ENCODE measurements at places on chromosomes 2 and 18.
A peak's percentile ranks its signal among the peaks of the same experiment; 100 is the strongest.

DNA sequence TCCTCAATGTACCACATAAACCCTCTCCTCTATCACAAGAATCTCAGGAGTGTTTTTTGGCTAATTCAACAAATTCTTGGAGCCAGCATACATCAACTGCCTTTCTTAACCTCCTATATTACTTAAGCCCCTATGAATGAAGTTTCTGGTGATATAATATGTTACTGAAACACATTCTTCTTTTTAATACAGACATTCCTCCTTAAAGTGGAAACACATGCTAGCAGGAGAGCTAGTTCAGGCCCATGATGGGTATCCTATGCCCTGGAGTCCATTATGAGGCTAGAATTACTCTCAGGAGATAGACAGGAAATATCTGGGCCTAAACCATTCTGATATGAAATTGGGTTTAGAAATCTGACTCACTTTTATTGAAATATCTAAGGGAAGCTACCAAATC, 26.6 kb upstream of the RMDN2 start:
- DNase-seq: no peak

DNA sequence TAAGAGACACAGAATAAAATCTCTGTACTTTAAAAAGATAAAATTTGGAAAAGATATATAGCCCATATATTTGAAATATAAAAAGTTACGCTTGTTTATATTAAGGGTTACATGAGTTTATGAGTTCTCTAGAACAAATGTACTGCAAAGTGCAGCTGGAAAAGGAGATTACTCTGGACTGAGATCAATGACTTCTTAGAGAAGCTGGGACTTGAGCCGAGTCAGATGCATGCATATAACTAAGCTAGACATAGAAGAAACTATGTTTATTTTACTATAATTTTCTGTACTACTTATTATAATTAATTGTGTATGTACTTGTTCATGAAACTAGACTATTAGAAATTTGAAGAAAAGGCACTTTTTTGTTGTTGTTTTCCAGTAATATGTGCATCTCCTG, 170.3 kb upstream of the NXPH2 start:
- no peak for DNase-seq

- no peak for DNase-seq
Measured at GRCh38 chr18:26335156-26335555, 108.9 kb downstream of the TAF4B start.

DNA sequence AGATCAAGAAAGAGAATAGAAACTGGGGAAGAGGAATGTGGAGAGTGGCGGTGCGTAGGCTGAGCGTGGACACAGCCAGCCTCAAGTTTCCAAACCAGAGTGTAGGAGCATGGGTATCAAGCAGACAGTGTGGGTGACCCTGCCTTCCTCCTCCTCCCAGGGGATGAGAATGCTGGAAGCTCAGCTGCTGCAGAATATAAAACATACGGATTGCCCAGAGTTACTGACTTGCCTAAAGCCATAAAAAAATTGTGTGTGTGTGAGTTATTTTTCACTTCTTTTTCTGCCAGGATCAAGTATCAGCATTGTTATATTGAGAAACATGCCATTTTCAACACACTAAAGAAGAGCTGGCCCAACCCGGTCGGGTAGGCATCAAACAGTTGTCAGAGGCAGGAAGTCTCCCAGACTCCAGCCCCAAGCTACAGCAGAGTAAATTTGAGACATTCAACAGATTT, 333.3 kb upstream of the ACVR2A start:
- no peak for DNase-seq

- DNase-seq: peak; percentile 54
Measured at GRCh38 chr2:134173338-134174016, 80.4 kb upstream of the MGAT5 start.

GRCh38 chr2:26691881-26692278, 642 bp upstream of the KCNK3 start:
- no peak for DNase-seq

DNA sequence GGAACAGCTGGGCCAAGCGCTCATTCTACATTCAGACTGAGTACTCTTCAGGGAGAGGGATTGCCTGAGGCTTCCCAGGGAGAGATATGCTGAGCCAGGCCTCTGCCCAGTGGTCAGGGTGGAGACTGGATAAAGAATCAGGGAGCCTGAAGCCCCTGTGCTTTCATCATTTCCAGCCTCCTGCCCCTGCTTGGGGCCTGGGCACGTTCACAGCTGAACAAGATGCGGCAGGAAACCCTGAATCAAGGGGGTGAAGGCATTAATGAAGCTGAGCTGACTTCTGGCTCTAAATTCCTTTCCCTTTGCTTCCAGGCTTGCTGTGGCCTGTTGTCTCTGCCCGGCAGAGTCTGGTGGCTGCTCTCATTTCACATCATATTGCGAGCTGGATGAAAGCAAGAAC, 35.0 kb downstream of the RPL37A start:
- DNase-seq: no peak

DNA sequence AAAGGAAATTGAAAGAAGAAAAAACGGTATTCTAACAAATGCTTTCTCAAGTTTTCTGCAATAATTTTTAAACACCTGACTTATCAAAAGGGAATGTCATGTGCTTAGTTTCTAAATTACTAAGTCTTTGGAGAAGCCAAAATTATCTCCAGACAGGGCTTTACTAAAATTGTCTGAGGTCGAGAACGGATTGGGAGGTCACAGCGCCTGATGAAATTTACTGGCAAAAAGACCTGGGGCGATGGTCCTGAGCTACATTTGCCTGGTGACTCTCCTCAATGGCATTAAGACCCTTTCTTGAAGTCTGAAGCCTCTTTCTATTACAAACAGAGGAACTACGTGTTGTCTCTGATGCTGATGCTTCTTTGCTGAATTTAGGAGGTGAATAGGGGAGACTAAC, 291.8 kb upstream of the SESTD1 start:
- DNase-seq: no peak

- no peak for DNase-seq
Measured at GRCh38 chr2:205462681-205463345, 219.5 kb upstream of the NRP2 start.

DNA sequence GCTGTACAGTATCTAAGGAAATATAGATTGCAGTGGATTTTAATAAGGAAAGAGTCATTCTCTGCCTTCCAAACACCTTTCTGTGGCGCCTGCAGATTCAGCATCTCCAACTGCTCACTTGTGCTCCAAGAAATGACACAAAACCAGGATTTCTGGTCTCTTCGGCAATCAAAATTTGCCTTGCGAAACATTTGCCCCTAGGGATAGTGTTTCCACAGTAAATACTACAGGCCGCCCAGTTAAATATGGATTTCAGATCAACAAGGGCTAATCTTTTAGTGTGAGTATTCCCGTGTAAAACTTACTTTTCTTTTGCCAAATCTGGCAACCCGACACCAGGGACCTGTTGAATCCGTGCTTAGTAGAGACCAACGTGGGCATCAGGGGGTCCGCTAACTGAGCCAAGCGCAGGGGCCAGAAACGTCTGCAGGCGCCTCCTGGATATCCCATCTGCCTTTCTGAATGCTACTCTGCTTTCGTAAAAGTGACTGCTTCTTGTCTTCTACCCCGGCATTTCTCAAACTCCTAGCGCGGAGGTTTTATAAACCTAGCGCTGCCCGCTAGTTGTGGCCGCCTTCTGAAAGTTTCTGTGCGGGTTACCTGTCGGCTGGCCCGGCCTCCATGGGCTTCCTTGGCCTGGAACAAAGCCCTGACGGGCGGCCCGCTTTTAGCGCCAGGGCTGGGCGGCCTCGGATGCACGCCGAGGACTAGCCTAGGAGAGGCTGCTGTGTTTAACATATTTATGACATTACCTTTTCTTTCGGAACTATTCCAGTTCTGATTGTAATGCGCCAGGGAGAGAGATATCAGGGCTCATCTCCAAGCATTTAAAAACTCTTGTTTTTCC, 2.5 kb downstream of the CYP1B1 start:
- DNase-seq: no peak
